ENCODE measurements at places on chromosomes 16 and 17. TPM values are rescaled to one million over a fixed set of nuclear protein-coding genes. Genes with fewer than 3 reads are reported as not detected.

Gene ARHGAP23
- 33.7 TPM for total RNA-seq

Gene SSTR5
- total RNA-seq = 0.22 TPM

Gene NUDT7
- total RNA-seq = 6.2 TPM

Gene HES7
- total RNA-seq = 0.22 TPM

Gene TP53TG3D
- 0.20 TPM for total RNA-seq

Gene SLFN14
- total RNA-seq = not detected

Gene KRTAP17-1
- not detected for total RNA-seq

Gene PLLP
- 6.3 TPM for total RNA-seq

Gene GRIN2A
- total RNA-seq = not detected

Gene TPPP3
- total RNA-seq = not detected

GRCh38 chr16:63737633-63738032 is 1384.2 kb downstream of the CDH11 start:
- DNase-seq = no peak

- DNase-seq = no peak
These were observed 4.7 kb downstream of the VAC14 start for GRCh38 chr16:70796301-70796700.

- DNase-seq = peak; percentile 27
These were observed 2.6 kb upstream of the SPHK1 start for GRCh38 chr17:76381633-76382350.

DNA sequence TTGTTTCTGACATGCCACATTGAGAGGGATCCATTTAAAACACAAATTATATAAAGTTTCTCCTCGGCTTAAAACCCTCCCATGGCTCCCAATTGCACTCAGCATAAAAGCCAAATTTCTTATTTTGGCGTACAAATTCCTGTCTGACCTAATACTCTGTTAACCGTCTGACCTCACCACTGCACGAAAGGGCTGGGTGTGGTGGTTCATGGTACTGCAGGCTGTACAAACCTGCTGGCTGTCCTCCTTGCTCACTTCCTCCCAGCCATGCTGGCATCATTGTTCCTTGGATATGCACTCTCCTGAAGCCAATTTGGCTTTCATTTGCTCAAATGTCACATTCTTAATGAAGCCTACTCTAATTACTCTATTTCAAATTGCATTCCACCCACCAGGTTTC is 301.6 kb upstream of the C16orf82 start:
- no peak for DNase-seq

GRCh38 chr17:57577751-57578607 is 167.1 kb downstream of the CCDC182 start:
- DNase-seq = no peak

GRCh38 chr16:1152651-1153259 is at the start of gene CACNA1H:
CACNA1H (plus strand) TSS chr16:1153106; CDS start chr16:1153738, 632 bp downstream.
- no peak for DNase-seq

DNA sequence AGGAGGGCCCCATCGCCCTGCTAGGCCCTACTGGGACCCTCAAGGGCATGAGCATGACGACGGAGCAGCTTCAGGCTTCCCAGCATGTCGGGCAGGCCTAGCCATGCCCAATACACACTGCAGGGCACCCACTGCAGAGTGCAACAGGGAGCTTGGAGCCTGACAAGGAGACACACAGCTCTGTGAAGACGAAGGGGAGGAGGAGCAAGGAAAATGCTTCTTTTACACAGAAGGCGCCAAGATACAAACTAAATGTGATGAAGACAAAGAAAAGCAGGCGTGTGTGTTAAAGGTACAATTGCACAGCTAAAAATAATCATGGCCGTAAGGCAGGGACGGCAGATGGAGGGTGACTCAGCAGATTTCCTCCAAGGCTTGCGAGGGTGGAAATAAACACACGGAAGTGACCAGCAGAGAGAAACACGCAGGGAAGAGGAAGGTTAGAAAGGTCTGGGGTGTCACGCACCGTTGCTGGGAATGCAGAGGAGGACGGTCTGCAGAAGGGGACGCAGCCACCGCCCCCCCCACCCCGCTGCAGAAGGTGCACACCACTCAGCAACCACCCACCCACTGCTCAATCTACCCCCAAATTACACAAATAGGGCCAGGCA is 108.5 kb downstream of the ZNF778 start:
- DNase-seq = peak; percentile 92

GRCh38 chr17:44556166-44556831 is 985 bp upstream of the FZD2 start:
- peak; percentile 38 for DNase-seq

- DNase-seq = peak; percentile 91
These were observed 93.0 kb downstream of the SEC14L1 start for GRCh38 chr17:77233635-77234334.

GRCh38 chr16:81873206-81873605 is 94.1 kb downstream of the PLCG2 start:
- peak; percentile 4 for DNase-seq

DNA sequence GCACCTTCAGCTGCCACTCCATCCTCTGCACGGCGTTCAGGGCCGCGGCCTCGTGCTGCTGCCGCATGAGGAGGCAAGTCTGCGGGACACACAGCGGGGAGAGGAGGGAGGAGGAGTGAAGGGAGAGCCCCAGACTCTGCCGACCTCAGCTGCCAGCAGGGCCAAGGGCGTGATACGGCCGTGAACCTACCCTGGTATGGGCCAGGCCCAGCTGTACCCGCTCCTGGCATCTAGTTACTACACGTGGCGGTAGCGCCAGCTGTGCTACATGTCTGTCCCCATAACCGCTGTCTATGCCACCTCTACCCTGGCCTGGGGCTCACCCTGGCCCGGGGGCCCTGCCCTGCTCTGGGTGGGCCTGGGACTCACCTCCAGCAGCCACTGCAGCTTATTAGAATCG is 51.1 kb downstream of the ZNF778 start:
- DNase-seq = no peak

DNA sequence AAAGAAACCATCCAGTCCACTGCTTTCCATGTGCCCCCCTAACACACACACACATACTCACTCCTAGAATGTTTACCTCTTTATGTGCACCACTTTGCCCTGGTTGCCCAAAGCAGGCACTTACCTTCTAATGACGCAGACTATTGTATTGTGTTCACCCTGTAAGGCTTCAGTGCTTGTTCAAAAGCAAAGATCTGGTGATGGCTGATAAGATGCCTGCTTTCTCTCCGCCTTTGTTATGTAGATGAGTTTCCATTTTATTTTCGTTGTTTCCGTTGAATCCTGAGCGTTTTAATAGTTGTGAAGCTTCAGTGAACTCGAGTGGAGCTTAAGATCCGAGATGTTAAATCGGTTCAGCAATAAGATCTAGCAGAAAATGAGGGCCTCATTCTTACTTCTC is 452.7 kb downstream of the TMEM114 start:
- DNase-seq = no peak

DNA sequence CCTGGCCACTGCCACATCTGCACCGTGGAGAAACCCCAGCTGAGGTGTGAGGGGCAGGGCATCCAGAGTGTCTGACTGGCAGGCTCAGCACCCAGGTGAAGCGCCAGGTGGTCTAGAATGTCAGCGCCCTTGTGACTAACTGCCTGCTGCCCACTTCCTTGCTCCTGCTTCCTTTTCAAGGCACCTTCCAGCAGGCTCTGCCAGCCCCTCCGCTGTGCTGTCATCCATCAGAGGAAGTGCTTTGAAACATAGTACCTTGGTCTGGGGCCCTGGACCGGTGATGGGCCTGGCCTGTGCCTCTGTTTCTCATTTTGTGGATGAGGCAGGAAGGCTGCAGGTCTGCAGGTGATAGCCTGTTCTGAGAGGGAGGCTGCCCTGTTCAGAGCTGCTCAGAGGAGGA is 5.5 kb downstream of the SPNS2 start:
- DNase-seq = no peak

Measured in lung microvascular endothelial cell (primary cell).